HFF-Myc (cell line): ENCODE measurements at places on chromosomes 4 and X.

DNA sequence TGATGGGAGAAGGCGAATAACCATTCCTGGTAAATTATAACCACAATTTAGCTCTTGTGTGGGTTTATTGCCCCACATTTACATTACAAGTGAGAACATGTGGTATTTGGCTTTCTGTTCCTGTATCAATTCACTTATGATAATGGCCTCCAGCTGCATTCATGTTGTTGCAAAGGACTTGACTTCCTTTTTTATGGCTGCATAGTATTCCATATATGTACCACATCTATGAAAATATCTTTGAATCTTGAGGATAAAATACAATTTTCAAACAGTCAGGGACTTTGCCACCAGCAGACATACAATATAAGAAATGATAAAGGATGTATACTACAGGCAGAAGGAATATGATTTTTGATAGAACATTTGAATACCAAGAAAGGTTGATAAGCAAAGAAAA lies 27.3 kb downstream of the RAP2C start:
- DNase-seq, result no peak

DNA sequence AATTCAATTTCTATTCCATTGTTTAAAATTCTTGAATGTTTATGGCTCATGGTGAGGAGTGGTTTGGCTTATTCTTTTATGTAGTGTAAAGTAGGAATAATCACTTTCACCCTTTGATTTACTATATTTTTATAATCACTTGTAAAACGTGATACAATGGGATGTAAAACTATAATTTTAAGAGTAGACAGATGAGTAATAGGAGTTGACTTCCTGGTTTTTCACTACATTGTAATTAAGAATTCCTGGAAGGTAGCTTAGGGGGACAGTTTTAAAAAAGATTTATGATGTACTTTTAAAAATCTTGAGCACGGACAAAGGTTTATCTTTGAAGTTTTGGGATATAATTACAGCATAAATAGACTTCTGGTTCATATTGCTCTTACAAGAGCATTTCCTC lies 65.3 kb downstream of the PDGFC start:
- no peak for DNase-seq

DNA sequence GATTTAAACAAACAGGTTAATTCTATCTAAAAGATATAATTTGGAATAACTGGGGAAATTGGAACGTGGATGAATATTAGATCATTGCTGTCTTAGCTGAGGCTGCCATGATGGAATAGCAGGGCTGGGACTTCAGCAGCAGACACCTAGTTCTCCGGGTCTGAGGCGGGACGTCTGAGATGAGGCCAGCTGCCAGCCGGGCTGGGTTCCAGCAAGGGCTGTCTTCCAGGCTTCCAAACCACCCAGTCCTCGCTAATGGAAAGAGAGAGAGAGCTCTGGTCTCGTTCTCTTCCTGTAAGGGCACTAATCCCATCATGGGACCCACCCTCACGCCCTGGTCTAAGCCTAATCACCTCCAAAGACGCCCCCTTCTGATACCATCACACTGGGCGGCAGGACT lies 85.7 kb downstream of the ADRA2C start:
- no peak for DNase-seq

DNA sequence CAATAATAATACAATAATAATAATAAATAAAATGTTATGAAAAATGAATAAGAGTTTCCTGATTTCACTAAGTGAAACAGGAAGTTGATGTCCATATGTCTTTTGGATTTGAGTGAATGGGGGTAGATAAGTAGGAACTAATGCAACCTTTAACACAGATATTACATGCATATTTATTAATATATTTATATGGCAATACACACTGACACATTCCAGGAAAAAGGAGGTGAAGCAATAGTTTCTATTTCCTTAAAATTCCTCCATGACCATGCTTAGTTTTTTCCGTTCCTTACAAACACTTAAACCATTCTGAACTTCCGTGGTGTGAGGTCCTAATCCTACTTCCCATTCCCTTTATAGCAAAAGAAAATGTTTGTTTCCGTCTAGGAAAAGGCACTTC lies 48.3 kb downstream of the ATXN3L start:
- DNase-seq, result no peak

- DNase-seq, result no peak
Observed at GRCh38 chr4:39476187-39476895, 17.5 kb downstream of the LIAS start.

- DNase-seq, result no peak
Observed at GRCh38 chr4:68358988-68359387, 9.1 kb upstream of the YTHDC1 start.

- DNase-seq, result peak; percentile 89
Observed at GRCh38 chr4:53321151-53321983, 44.5 kb downstream of the SCFD2 start.

DNA sequence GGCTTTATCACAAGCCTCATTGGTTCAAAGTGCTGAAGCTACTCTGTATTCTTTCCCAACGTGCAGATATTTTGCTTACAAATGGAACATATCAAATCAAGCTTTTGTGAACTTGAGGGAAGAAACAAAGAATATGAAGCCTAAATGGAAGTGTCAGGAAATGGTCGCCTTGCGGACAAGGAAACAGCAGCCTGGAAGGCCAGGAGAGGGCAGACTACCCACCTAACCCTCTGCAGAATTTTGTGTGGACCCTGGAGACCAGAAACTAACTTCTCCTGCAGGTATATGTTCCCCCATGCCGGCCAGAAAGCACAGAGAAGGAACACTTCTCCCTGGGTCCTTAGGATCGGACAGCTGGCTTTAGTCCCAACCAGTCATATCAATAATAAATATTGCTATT lies 1425.8 kb downstream of the PCDH7 start:
- no peak for DNase-seq

GRCh38 chrX:102697494-102697893 lies 14.8 kb upstream of the GPRASP2 start:
- no peak for DNase-seq

DNA sequence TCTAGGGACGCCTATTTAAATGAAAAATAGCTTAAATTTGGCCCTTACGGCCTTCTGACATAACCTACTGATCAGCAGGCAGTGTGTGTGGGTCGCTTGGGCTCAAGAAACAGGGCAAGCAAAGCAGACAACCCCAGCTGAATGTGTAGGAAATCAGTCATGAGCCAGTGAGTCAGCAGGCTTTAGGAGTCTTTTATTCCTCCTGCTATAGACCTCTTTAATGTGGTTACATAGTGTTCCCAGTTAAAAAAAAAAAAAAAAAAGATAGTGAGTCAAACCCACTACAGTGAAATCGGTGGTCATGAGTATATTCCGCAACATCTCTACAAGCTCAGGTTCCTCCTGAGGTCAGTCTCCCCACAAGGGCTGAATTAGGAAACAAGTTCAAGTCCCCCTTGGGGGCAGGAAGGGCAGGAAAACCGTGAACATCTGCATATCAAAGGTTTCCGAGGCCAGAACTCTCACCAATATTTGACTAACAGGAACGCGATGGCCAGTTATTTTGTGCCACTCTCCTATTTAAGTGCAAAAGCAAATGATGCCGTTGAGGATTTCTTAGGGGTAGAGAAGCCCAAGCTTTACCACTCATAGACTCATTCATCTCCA lies 32.7 kb downstream of the ACSL1 start:
- DNase-seq, result peak; percentile 74
